ENCODE measurements at places on chromosomes 6 and 20.

DNA sequence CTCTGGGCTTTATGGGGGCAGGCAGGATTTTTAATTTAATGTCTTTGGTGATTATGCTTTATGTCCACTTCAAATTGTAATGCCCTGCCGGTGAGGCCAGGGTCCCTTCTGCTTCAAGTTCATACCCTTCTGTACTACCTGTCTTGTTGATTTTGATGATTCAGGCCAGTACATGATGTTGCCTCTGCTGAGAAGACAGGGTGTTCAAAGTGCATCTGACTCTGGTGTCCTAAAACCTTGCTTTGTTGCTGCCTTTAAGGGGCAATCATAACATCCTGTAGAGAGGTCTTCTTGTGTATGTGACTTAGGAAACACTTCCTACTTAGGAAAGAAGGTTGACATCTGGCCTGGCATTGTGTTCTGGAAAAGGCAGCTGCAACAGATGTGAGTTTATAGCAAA lies 113.2 kb downstream of the TMEM170B start:
- no peak for DNase-seq

DNA sequence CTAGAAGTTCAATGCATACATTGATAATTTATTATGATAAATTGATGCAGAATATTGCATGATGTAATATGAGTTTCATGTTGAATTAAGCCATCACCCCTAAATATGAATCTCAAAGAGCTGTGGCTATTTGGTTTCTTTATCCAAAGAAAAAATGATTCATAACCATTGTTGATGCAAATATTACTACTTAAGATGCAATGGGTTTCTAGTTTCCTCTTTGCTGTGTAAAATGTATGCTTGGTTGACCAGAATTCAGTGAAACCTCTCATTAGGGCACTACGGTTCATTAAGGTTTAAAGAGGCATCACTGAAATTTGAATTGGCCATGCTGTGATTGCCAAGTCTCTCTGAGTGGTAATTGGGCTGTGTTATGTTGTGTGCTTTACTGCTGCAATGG lies 492.5 kb upstream of the FLRT3 start:
- no peak for DNase-seq

DNA sequence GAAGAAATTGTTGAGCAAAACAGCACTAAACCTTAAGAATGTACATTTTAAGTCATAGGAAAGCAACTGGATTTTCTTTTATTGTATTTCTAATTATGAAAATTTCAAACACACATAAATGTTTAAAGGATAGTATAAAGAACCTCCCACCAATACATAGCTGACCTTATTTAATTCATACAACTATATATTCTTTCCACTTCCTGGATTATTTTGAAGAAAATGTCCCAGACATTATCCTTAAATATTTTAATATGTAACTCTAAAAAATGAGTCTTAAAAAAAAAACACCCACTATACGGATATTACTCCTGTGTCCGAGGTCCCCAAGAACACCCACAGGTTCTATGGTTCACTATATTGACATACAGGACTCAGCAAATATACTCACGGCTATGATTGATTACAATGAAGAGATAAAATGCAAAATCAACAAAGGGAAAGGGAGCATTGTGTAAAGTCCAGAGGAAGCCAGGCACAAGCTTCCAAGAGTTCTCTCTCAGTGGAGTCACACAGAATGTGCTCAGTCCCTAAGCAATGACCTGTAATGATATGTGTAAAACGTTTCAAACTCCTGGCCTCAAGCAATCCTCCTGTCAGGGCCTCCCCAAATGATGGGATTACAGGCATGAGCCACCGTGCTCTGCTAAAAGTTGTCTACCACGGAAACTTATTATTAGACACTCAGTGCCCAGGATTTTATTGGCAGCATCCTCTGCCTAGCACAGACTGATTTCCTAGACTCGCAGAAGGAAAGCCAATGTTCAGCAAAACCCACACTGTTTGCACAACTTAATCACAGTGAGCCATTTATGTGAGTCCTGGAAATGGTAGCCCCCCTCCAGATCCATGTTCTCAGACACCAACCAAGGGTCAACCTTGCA lies 23.2 kb downstream of the GLYATL3 start:
- DNase-seq, result no peak

GRCh38 chr6:134195164-134195906 lies 122.6 kb downstream of the SGK1 start:
- DNase-seq, result no peak

GRCh38 chr6:14270925-14271788 lies 153.6 kb downstream of the CD83 start:
- peak; percentile 95 for DNase-seq

DNA sequence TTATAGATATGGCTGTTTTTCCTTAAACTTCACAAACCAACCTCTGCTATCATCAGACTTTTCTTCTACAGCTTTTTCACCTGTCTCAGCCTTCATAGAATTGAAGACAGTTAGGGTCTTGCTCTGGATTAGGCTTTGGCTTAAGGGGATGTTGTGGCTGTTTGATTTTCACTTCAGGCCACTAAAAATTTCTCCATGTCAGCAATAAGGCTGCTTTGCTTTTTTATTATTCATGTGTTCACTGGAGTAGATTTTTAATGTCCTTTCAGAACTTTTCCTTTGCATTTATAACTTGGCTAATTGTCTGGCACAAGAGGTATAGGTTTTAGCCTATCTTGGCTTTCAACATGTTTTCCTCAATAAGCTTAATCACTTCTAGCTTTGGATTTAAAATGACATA lies 392.6 kb downstream of the RFPL4B start:
- no peak for DNase-seq

DNA sequence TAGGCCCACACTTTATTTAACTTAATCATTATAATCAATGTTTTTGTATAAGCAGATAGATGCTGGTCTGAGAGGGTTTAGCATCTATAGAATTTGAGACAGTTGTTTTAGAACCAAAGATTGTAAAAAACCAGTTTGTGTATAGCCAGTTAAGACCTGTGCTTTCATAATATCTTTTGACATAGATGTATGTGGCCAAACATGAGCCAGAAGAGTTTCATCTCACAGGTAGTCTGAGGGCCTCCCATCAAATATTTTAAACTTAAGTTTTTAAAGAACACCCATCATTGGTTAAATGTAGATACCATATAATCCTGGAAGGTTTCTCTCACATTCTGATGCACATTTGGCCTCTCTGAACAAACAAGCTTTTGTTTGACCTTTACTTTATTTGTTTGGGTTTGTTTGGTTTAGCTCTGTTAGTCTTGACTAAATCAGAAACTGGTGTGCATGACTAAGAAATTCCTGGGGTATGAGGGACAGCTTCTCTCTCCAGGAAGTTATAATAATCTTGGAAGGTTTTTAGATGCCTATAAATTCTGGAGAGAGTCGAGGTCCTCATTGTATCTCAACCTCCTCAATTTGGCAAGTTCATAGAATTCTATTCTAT lies 58.0 kb upstream of the TMEM200A start:
- DNase-seq, result peak; percentile 0

- DNase-seq, result no peak
These were observed 22.8 kb downstream of the ECT2L start for GRCh38 chr6:138818496-138819194.

- DNase-seq, result peak; percentile 7
These were observed 143.7 kb downstream of the RALGAPA2 start for GRCh38 chr20:20568604-20569205.

DNA sequence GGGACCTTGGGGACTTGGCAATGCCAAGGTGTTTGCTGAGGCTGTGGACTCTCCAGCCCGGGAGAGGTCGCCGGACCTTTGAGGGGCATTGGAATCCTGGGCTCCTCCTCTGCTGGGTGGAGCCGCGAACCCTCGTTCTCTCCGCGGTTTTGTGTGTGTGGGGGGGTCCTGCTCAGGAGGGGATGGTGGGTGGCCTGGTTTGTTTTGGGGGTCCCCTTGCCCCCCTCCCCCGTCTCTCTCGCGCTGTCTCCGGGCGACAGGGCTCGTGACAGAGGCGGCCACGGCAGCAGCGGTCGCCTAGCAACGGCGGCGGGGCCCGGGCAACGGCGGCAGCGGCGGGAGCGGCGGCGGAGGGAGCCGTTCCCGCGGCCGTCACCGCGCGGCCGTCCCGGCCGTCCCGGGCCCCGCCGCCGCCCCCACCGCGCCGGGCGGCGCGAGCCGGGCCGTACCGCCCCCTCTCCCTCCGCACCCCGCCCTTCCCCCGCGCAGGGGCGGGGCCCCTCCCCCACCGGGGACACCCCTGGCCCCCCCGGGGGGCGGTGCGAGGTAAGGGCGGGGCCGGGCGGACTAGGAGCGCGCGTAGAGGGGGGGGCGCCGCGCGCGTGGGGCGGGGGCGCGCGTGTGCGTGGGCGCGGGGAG lies 7.8 kb downstream of the SYNGAP1 start:
- DNase-seq, result peak; percentile 62

GRCh38 chr20:987677-988076 lies 14.4 kb downstream of the RSPO4 start:
- no peak for DNase-seq

GRCh38 chr6:13194852-13195251 lies 133.5 kb downstream of the TBC1D7 start:
- peak; percentile 51 for DNase-seq

DNA sequence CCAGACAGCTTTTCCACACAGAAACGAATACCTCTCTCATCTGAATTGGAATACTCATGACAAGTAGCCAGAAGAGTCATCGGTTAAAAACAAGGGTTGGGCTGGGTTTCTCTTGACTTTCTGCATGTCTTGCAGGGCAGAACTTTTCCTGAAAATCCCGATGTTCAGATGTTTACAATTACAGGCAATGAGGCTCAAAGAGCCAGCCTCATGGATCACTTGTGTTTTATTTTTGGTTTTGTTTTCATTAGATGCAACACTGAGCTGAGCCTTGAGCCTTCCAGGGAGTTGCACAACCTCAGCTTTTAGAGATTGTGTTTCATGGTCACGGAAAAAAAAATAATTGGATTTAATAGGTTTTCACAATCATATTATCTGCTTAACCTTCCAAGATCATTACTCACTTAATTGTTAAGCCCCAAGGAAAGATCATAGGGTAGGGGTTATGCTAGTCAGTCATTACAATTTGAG lies 288.1 kb upstream of the PRDM1 start:
- DNase-seq, result no peak

- DNase-seq, result no peak
These were observed 196.2 kb downstream of the SAMD5 start for GRCh38 chr6:147704691-147705090.

GRCh38 chr20:50583442-50584150 lies 73.4 kb downstream of the PTPN1 start:
- DNase-seq, result no peak

GRCh38 chr20:37969949-37970855 lies 63.1 kb downstream of the TTI1 start:
- DNase-seq, result no peak

GRCh38 chr20:63070301-63070625 lies 63.5 kb upstream of the BHLHE23 start:
- no peak for DNase-seq

DNA sequence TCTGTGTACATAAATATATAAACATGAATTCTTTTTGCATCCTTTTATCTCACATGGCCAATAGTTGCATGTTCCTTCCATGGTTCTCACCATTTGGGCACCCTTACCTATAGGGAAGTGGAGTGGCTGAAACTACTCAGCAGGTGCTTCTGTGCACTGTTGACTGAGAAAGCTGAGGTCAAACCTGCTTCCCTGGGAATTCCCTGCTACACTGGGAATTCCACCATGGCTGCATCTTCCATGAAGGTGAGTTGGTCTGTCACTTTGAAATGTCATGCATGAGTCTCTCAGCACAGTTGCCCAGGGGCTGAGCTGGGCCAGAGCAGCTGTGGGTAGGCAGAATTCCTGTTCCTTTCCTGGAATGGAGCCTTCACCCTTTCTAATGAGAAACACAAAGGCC lies 193.8 kb upstream of the PRSS16 start:
- DNase-seq, result no peak

DNA sequence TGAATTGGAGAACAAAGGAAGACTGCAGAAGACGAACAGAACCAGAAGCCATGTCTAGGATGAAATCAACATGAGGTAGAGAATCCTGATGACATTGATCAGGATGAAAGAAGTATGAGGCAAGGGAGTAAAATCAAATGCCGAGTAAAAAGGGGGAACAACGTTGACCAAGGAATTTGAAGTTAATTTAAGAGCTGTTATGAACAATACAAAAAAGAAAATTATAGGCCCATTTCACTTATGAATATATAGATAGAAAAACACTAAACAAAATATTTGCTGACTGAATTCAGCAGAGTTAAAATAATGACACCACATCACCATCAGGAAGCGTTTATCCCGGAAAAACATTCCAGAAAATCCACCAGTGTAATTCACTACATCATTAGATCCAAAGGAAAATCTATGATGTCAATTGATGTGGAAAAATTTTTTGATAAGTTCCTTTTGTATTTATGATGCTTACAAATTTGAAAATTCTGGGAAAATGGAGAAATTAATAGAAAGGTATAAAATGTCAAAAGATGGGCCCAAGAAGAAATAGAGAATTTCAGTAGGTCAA lies 8.1 kb upstream of the CCN5 start:
- DNase-seq, result no peak

DNA sequence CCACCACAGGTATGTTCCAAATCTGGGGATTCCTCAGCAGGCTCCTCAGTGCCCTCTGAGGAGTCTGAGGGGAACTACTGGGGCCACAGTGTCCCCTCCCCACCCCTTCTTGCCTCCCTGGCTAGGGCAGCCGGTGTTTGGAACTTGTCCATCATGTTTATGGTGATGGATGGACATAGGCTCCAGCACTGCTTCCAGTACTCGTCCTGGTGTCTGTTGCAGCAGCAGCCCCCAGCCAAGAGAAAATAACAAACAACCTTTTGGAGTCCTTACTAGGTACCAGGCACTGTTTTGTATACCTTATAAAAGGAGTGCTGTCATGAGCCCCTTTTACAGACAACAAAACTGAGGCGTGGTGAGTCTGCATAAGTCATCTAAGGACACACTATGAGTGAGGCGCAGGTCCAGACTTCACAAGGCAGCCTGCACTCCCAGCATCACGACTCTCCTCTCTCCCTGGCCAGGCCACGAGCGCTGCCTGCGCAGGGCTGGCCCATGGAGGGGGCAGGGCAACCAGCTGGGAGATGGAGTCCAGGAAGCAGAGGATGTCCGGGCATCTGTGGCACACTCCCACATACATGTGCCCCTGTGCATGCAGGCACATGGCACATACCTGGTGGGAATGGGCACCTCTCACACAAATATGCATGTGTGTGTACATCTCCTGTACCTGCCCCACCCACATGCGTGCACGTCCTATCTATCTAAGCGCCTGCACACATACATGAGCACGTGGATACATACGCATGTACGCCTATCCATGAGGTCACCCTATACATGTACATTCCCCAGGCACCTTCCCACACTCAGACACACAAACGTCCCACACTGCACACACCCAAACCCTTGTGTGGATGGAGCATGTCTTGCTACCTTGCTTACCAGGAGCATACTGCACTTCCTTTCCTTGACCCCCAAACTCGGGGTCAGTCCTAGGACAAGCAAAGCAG lies 152.7 kb downstream of the VEGFA start:
- no peak for DNase-seq

GRCh38 chr6:149438855-149439254 lies 38.8 kb downstream of the SUMO4 start:
- no peak for DNase-seq

DNA sequence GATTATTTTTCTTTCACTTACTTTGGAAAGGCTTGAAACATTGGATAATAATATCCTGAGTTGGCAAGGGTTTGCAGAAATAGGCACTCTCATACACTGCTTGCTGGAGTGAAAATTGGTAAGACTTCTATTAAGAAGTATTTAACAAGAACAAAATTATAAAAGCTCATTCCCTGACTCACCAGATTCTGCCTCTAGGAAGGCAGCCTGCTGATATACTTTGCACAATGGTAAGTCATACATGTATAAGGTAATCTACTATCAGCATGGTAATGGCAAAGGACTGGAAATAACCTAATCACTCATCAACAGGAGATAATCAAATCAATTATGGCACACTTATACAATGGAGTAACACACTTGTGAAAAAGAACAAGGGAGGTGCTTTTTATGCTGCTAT lies 85.8 kb downstream of the PLCG1 start:
- DNase-seq, result no peak

All from H54 (cell line).